ENCODE measurements at places on chromosomes 2 and 18. TPM values are rescaled to one million over a fixed set of nuclear protein-coding genes. Genes with fewer than 3 reads are reported as not detected.

The TUBA3D gene
- not detected for total RNA-seq

GRCh38 chr18:33404244-33404873, 36.2 kb downstream of the CCDC178 start:
- no peak for DNase-seq

The ACMSD gene
- not detected for total RNA-seq

DNA sequence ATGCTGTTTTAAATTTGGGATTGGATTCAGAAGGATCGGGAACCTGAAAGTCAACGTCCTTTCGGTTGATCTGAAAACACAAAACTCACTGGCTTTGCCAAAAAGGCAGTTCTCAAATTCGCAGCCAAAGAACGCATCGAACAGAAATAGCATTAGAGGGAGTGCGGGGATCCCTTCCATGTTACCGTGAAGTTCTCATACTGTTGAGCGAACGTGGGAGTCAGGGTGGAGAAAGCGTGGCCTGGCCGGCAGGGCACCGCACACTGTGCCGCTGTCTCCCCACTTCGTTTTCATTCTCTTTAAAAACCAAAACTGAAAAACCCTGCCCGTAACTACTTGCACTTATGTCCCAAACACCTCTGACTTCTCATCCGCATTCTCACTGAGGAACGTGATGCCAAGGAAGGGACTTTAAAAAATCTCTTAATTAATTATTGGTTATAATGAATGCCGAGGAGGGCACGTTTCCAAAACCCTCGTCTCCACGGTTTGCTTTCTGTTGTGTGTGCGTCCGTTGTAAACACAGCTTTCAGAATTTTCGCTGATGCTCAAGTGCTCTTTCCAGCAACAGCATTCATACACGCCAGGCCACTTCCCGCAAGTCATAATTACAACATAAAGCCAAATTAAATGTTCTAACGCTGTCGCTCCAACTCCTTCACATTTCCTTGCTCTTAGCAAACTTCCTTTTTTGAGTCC, 60.9 kb upstream of the TWIST2 start:
- no peak for DNase-seq

DNA sequence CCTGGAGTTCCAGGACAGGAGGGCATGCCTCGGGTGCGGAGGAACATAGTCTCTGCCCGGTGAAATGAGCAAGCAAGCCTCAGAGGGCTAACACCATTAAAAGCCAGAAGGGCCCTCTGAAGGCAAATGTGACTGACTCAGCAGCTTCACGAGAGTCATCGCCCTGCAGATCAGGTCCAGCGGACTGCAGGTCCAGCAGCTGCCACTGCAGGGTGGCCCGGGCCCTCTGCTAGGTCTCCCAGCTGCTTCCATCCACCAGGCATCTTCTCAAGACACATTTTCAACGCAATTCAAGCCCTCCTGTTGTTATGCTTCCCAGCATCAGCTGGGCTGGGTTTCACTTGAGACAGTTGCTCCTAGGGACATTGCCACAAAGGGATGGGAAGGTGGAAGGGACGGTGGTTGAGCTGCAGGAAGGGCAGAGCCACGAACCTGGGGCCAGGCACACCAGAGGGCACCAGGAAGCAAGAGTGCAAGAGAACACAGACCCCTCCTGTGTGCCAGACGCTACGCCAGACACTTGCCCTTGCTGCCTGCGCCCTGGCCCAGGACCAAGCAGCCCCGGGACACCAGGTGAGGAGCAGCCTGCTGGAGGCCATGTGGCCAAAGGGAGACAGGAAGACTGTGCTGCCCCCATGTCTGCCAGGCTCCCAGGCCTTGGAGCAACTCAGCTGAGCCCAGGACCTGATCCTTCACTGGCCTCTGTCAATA, 173.0 kb downstream of the HDAC4 start:
- peak; percentile 8 for DNase-seq

- DNase-seq, result no peak
These were observed 16.1 kb upstream of the DPP4 start for GRCh38 chr2:162090109-162090508.
